Activated naive CD8-positive, alpha-beta T cell treated with anti-CD3 and anti-CD28 coated beads, Interleukin-2, amount 10 ng/mL, durations not matched to agents 7 days and 5 days (primary cell): ENCODE measurements at places on chromosomes 5 and 9.

DNA sequence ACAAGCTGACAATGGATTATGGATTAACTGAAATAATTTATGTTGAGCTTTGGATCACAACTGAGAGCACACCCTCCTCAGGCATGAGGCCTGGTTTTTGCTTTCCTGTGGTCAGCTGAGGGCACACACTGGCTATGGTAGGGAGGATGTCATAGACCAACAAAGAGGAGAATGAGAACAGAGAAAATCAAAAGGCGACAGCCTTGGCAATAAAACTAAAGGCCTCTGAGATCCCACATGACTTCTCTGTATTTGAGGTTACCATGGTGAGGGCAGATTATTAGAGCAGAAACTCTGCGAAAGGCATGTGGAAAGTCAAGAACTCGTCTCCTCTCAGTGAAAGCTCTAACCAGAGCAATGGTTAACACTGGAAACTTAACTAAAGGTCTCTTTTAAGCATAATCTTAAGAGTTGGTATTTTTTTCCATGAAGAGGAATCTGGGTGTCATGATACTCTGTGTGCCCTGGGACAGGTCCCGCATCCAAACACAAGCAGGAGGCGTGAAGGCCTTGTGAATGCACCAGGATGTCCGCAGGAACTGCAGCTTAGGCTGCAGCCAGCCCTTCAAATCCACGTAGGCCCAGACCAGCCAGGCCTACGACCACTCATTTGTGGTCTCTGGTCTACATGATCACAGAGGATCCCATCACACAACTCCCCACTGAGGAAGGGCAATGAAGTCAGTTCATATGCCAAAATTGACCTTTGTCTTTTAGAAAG, 12.4 kb upstream of the MEIKIN start:
- no peak for DNase-seq

- no peak for DNase-seq
These were observed 48.9 kb upstream of the CPEB4 start for GRCh38 chr5:173839117-173839713.

GRCh38 chr5:151770383-151771258, 1.1 kb upstream of the G3BP1 start:
- peak; percentile 79 for DNase-seq

DNA sequence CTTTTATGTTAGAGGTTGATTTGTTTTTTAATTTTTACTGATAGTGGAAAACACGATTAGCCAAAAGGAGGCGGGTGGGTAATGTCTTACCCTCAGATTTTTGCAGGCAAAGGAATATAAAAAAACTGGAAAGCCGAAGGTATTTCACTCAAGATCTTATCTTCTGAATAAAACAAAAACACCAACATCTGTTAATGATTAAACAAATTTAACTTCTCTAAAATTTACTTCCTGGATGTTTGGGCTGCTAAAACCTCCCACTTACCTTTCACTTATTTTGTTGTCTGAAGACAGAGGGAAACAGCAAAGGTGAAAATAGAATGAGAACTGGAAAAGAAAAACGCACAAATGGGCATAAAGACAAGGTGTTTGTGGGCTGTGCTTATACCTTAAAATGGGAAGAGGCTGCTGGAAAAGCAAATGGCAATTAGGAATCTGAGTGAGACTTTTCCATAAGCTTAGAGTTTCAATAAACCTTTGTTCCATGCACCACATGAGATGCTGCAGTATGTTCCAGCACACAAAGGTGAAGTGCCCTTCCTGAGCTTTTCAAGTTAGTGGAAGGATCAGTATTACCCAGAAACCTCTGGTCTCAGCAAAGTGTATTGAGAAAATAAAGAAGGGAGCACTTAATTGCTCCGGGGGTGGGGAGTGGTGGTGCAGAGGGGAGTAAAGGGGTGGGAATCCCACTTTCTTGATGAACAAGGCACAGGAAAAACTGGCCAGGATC, 298.3 kb downstream of the BNC2 start:
- no peak for DNase-seq

DNA sequence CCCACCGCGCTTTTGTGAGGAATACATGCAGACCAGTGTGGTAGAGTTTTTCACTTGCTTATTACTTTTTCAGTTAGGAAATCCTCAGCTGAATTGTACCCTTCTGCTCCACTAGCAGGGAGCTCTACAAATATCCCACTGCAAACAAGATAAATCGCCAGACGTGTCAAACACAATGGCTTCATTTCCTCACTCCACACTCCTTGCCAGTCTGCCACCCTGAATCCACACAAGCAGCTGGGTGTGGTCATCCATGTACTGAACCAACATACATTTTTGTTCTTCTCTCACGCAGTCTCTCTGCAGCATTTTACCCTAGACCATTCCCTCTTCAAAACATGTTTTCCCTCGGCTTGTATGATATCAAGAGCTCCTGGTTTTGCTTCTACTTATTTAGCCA, 3.7 kb upstream of the ROR2 start:
- DNase-seq, result no peak

DNA sequence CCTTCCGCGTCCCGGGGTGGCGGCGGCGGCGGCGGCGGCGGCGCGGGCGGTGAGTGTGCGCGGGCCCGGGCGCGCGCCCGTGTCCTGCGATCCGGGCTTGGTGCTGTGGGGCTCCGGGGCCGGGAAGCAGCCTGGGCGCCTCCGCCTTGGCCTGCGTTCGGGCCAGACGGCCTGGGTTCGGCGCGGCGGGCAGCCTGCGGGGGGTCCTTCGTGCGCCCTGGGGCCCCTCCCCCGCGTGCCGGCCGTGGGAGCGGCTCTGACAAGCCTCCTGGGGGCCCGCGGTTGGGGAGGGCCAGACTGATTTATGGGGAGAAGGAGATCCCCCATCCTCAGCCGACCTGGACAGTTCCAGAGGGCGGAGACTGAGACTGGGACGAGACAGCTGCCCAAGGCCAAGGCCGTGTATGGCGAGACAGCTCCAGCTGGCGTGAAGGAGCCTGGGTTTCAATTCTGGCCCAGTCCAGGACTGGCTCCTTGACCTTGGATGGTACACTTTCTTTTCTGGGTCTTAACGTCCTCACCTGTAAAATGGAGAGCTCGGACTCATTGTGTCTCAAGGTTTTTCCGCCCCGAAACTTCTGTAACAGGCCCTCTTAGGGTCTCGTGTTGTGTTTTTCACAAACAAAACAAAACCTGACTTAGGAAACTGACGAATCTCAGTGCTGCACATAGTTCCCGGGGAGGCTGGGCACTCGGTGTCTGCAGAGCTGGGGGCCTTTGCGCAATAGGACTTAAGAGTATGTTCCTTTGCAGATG, 603 bp downstream of the TMEM268 start:
- DNase-seq, result no peak

DNA sequence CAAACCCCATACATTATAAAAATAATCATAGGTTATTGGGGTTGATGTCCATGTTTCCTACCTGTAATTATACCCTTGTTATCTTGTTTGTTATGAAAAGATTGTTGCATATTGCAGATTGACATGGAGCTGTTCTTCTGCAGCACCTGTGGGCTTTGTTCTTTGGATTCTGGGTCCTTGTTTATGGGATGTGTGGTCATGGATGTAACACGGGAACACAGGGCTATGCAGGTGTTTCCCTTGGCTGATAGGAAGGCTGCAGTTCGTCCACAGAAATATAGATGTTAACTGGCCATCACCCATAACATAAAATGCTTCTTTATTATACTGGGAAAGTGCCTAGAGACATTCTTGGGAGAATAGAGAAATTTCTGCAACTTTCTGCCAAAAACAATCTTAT, 77.9 kb downstream of the FBXL7 start:
- DNase-seq, result no peak

DNA sequence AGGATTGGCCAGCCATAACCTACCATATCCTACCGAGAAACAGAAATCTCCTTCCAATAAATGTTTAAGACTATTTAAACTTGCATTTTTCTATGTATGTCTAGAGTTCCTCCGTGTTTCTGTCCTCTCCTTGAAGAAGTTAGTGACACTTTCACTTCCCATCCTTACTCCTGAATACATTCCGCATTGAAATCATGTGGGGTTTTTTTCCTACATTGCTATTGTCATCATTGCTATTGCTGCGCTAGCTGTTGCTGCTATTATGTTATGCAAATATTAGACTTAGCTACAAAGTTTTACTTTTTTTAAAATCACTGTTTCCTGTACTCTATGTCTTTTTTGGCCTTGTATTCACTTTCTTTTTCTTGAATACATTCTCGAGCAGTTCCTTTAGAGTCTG, 83.3 kb upstream of the NEK6 start:
- DNase-seq, result no peak

- DNase-seq, result no peak
These were observed 259.8 kb downstream of the NSG2 start for GRCh38 chr5:174305241-174305681.

DNA sequence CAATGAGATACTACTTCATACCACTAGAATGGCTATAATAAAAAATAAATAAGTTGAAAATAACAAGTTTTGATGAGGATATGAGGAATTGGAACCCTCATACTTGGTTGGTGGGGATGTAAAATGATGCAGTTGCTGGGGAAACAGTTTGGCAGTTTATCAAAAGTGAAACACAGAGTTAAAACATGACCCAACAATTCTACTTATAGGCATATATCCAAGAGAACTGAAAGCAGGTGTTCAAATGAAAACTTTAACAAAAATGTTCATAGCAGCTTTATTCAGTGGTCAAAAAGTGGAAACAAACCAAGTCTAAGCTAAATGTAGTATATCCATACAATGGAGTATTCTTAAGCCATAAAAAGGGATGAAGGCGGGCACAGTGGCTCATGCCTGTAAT, 13.1 kb upstream of the LHFPL2 start:
- DNase-seq, result no peak

GRCh38 chr9:4946937-4947336, 38.1 kb upstream of the JAK2 start:
- DNase-seq, result no peak

- no peak for DNase-seq
These were observed 29.7 kb downstream of the SLC36A1 start for GRCh38 chr5:151477101-151477500.

GRCh38 chr5:4987431-4987830, 152.7 kb upstream of the ADAMTS16 start:
- no peak for DNase-seq

DNA sequence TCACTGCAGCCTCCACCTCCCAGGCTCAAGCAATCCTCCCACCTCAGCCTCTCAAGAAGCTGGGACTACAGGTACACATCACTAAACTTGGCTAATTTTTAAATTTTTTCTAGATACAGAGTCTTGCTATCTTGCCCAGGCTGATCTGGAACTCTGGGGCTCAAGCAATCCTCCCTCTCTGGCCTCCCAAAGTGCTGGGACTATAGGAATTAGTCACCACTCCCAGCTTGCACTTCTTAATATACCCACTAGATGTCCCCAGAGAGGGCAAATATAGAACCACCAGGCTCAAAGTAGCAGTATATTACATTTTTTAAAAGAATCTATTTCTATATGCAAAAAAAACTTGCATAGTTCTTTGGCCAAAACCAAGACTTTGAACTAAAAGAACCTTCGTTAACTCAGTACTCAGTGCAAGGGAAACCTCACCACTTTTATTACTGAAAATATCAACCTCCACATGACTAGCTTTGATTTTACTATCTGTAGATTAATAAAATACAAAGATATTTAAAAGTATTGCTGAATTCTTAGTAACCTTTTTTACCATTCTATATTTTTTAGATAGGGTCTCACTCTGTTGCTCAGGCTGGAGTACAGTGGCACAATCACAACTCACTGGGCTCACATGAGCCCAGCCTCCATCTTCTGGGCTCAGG, 25.8 kb upstream of the HSD17B3 start:
- DNase-seq, result no peak

GRCh38 chr5:136062366-136063274, 33.8 kb downstream of the TGFBI start:
- no peak for DNase-seq

- DNase-seq, result no peak
These were observed 2.7 kb upstream of the CKMT2 start for GRCh38 chr5:81230416-81230815.

GRCh38 chr5:113042491-113043243, 66.1 kb downstream of the DCP2 start:
- no peak for DNase-seq

DNA sequence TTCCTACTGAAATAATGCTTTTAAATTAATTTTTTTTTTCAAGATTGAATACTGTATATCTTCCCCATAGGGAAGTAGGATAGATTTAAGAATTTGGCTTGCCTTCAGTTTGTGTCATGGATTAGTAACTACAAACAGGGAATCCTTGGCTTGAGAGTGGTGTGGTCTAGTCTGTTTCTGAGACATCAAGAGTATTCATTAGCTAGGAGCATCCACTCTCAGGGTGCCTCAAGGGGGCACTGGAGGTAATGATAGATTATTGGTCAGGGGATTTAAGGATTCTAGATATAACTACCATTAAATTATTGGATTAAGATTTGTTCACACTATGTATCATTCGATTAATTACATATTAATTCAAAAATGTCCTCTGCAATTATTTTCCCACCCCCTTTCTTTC, 91.8 kb upstream of the TXNDC8 start:
- DNase-seq, result no peak

GRCh38 chr5:111810112-111810511, 53.1 kb upstream of the NREP start:
- DNase-seq, result no peak

DNA sequence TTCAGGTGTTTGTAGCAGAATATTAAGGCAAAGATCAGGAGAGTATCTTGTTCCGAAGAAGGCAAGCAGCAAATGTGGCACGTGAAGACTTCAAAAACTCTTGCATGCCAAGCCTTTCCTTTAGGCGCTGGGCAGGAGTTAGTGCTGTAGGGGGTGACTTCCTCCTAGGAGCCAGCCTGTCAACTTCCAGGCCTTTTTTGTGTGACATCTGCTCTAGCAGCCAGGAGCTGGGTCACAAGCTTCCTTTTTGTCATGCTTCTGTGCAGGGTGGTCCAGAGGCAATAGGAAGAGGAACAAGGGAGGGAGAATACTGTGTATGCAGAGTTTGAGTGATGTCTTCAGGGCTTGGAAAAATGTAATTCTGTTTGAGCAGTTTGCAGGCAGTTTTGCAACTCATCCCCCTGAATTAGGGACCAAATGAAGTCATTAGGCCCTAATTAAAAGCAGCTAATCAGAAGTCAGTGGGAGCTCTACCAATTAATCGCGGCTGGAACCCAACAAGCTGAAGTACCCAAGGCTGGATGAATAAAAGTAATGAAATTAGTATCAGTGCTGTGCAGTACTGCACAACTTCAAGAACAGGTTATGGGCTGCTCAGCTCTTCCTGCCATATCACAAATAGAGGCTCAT, 53.5 kb downstream of the TLR4 start:
- DNase-seq, result no peak

GRCh38 chr5:149745-150485, 41.4 kb upstream of the LRRC14B start:
- no peak for DNase-seq
